Mammary epithelial cell (primary cell): ENCODE measurements at places on chromosomes 1 and 21. TPM values are rescaled to one million over a fixed set of nuclear protein-coding genes. Genes with fewer than 3 reads are reported as not detected.
A peak's percentile ranks its signal among the peaks of the same experiment; 100 is the strongest.

SLC6A9 gene
- total RNA-seq, result 54.0 and 68.9 TPM in 2 replicates

ZNF697 gene
- total RNA-seq, result 7.3 TPM

EVA1C gene
- total RNA-seq, result 11.7 TPM

AVPR1B gene
- not detected for total RNA-seq

ITGB2 gene
- total RNA-seq, result 2.7 TPM

IL23R gene
- total RNA-seq, result not detected in 2 replicates

DNA sequence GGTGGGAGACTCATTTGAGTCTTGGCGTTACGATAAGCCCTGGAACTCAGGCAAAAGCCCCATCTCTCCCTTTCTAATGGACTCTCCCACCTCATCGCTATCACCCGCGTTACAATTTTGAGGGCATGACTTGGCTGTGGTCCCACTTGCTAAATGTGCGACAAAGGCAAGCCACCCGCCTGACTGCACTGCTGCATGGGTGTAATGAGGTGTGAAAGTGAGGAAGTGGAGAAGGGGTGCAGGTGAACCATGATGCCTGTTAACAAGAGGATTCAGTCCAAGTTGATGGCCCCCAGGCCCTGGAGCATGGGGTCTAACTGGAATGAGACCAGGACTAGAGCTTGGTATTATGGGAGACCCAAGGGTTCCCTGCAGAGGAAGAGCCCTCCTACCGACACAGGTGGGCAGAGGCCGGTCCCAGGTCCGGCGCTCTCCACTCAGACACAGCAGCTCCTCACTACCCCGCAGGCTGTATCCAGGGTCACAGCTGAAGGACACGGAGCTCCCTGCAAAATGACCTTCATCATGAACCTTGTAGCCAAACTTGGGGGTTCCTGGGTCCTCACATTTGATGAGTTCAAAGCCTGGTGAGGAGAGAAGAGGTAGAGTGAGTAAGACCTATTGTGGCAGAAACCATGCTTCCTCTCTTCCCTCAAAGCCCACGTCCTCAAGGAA, 165.4 kb upstream of the HMGB4 start:
- no peak for DNase-seq

DNA sequence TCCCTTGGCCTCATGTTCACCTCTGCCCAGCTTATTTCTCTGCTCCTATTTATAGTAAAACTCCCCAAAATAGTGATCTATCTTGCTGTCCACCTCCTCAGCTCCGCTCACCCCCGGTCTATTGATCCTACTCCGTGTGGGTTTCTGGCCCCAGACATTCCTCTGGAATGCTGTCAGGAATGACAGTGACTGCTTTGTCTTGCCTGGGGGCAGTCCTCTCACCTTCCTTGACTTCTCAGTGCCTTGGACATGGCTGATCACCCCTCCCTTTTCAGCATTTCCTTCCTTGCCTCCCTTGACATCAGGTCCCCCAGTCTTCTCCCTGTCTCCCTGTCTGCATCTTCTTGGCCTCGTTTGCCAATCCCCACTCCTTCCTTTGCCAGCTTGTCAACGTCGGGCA, 108.1 kb upstream of the BACE2 start:
- no peak for DNase-seq

DNA sequence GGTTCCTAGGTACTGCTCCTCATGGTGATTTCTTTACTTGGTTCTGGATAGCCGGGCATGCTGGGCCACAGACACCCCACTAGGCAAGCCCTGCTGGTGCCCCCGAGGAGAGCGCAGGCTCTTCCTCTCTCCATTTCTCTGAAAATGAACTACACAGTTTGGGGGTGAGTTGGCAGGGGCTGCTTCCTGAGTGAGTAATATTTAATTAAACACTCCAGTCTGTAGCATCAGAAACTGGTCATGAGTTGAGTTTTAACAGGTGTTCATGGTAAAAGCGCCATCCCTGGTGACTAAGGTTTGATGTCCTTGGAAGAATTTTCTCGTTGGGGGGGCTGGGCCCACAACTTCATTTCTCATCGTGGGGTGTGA, 1.7 kb downstream of the SPSB1 start:
- peak; percentile 89 for DNase-seq

GRCh38 chr1:168443899-168444298, 99.9 kb downstream of the XCL2 start:
- DNase-seq, result no peak

GRCh38 chr1:52668711-52669110, 29.4 kb downstream of the COA7 start:
- peak; percentile 80 for DNase-seq

GRCh38 chr1:29805122-29805895, 569.0 kb downstream of the PTPRU start:
- no peak for DNase-seq

- DNase-seq, result no peak
Observed at GRCh38 chr1:116432655-116433265, 59.7 kb downstream of the ATP1A1 start.

- peak; percentile 9 for DNase-seq
Observed at GRCh38 chr1:166479052-166479631, 312.3 kb upstream of the FAM78B start.

DNA sequence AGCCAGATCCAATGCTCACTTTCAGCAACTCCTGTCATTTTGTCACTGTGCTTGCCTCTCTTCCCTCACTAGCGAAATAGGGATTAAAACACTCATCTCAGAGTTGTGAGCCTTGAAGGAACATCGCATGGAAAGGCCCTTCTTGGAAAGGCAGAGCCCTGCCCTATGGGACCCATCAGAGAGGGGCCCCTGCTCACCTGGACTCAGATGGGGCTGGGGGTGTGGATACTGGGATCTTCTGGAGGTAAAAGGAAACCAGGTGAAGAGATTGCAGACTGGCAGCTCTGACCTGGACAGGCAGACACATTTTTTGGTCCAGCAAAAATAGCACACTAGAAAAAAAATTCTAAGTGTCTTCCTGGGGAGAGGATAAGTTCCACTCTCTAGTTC, 54.2 kb upstream of the EPS8L3 start:
- no peak for DNase-seq

GRCh38 chr21:44612669-44613229, 870 bp downstream of the KRTAP10-8 start:
- DNase-seq, result no peak

GRCh38 chr1:157700305-157700704, 264 bp downstream of the FCRL3 start:
- no peak for DNase-seq

DNA sequence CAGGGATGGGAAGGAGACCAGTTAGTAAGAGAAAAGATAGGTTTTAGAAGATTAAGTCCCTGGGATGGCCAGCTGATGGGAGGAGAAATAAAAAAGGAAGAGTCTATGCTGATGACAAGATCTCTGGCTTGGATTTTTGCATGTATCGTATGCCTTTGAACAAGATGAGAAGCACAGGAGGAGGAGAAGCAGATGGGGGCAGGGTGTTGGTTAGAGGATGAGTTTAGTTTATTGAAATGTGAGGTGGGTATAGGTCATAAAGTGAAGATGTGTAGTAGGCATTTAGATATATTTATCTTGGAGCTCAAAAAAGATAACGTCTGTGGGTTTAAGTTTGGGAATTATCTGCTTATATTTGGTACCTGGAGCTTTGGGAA, 1.4 kb downstream of the TIPRL start:
- DNase-seq, result peak; percentile 13

- peak; percentile 4 for DNase-seq
Observed at GRCh38 chr1:200415227-200415626, 5.4 kb upstream of the ZNF281 start.
